EL (cell line): ENCODE measurements at places on chromosomes 7 and 10.

DNA sequence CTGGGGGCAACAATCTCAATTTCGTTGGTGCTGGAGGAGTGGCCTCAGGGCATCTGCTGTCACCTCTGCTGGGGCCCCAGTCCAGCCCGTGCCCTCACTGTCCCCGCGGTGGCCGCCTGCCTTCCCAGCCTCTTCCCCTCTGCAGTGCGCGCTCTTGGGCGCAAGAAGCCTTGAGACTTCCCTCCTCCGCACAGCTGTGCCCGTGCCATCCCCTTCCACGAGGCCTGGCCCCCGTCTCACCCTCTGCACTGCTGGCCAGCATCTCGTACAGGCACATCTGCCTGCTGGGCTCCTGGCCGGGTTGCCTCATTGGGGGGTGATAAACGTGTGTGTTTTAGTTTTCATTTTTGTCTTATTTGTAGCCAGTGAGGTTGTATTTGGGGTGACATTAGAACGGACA, 14.0 kb downstream of the IDI2 start:
- DNase-seq: no peak

GRCh38 chr10:33921970-33922605, 587.6 kb upstream of the NRP1 start:
- DNase-seq: no peak

DNA sequence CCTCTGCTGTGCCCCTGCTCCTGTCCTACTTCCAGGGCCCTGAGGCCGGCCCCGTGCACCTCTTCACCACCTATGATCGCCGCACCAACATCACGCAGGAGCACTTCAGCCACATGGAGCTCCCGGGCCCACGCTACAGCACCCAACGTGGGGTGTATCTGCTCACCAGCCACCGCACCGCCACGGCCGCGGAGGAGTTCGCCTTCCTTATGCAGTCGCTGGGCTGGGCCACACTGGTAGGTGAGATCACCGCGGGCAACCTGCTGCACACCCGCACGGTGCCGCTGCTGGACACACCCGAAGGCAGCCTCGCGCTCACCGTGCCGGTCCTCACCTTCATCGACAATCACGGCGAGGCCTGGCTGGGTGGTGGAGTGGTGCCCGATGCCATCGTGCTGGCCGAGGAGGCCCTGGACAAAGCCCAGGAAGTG, 1.8 kb downstream of the RBP3 start:
- DNase-seq: no peak

DNA sequence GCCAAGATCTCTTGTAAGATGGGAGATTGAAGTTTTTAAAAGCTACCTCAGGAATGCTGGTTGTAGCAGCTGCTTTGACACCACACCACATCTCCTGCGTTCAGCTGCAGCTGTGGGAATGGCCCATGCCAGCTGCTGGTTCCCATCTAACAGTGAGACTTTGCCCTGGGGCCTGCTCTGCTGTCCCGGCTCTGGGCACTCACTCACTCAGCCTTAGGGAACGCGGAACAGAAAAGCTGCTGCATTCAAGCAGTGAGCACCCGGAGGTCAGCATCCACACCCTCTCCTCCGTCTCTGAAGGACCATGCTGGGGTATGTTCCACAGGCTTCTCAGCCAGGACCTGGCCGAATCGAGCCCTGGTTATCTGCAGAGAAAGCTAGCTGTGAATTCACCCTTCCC, 197.1 kb upstream of the CXCL12 start:
- DNase-seq: peak; percentile 44

DNA sequence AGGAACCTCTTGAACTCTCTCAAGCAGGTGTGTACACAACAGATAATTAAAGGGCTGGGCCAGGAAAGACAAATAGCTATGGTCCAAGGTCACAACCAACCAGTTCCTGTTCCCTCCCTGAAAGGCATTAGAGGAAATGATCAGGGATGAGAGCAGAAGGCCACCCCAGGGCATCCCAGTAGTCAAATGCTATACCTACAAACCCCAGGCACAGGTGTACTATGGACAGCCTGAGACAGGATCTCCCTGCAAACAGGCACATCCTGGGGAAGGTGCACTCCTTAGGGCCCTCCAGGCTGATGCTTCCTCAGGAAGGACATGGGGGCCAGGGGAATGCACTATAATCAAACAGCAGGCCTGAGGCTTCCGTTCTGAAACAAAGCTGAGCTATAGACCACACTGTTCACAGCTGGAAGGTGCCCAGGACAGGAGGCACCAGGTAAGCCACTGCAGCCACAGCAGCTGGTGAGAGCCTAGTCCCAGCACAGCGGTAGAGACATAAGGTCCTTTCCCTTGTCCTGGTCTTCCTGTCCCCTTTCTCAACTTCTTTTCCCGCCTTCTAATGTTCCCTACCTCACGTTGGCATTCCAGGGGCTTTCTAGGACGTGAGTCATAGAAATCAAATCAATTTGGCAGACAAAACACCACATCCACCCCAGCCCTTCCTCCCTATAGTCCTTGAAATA, 13.3 kb downstream of the PARP12 start:
- DNase-seq: peak; percentile 29

GRCh38 chr7:98284335-98285036, 3.0 kb downstream of the BRI3 start:
- DNase-seq: peak; percentile 96

GRCh38 chr7:35828817-35829216, 28.0 kb downstream of the SEPTIN7 start:
- DNase-seq: peak; percentile 39

DNA sequence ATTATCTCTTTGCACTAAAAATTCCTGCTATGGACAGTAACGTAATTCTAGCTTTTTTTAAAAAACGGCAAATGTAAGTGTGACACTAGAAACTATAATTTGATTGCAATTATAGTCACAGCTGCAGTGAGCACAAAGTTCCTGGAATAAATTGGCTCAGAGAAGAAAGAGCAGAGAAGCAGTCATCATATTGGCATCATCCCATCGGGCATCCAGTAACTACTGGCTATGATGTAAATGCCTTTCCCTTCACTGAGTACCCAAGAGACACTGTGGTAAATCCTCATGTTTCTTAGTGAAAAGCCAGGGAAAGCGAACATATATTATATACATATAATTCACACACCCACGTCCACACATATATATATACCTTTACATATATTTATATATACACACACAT, 43.6 kb downstream of the PIP4K2A start:
- DNase-seq: no peak
